ENCODE measurements at places on chromosomes 3 and 15.

DNA sequence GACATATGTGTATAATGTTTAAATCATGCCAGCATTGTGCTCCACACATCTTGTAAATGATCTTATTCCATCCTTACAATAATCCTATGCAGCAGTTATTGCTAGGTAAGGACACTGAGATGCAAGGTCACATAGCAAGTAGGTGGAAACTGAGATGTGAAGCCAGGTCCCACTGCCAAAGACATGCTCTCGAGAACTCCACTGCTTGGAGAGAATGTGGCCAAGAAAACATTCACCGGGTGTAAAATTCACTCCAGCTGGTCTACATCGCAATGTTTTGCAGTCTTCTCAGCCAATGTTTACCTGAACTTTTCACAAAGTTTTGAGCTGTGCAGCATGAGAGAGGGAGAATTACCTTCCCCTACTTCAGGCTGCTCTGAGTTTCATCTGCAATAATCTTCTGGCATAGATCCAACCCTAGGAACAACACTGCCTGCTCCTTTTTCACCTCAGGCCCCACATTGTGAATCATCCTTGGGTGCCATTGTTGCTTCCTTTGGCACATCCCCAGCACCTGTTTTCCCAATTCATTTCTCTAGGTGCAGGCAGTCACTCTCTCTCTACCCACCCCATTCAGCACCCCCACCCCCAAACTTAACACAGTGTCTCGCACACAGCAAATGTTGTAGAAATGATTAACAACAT lies 53.5 kb upstream of the PRTG start:
- DNase-seq, result no peak

- no peak for DNase-seq
Observed at GRCh38 chr3:160384639-160385318, 14.2 kb downstream of the IFT80 start.

DNA sequence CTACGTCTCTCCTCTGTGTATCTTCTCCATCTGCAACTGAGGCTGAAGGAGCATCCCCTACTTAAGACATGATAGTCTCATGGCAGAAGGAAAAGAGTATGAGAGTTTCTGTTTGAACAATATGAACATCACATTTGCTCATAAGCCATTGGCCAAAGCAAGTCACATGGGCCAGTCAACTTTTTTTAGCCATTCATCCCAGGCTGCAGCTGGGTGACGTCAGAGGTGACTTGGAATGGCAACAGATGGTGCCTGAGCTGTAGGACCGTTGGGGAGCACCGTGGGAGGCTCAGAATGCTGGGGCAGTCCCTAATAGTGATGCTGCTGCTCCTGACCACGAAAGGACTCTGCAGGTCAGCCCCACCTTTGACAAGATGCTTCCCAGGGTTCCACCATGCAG lies 58.7 kb downstream of the CRTC3 start:
- no peak for DNase-seq

GRCh38 chr15:31222773-31223341 lies 103.8 kb upstream of the KLF13 start:
- DNase-seq, result no peak

- no peak for DNase-seq
Observed at GRCh38 chr3:146823622-146824021, 218.5 kb upstream of the PLSCR5 start.

DNA sequence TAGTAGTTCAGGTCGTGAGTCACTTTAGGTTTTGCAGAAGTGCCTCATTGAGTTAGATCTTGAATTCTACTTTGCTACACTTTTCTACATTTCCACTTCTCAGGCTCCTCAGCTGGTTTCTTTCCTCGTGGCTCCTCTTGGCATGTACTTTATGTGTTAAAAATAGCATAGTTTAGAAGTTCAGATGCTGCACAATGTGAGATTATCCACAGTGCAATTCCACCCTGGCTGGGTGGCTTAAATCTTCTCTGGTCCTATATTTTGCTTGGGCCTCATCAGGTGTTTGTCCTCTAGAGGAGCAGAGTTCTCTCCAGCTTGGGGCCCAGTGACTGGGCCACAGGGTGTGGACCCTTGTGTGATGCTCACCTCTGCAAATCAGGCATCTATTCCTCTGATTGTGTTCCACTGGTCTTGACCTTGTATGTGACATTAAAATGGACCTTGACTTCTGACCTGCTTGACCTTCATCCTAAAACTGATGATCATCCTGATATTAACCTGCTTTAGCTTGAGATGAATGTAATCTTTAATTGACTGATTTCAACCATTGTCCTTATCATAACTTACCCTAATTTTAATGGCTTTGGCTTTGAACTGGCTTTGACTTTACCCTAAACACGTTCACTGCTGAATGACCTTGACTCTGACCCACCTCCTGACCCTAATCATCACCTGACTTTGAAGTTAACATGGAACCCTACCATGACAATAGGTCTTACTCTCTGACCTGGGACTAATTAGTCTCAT lies 63.9 kb upstream of the ACAD9 start:
- DNase-seq, result no peak

DNA sequence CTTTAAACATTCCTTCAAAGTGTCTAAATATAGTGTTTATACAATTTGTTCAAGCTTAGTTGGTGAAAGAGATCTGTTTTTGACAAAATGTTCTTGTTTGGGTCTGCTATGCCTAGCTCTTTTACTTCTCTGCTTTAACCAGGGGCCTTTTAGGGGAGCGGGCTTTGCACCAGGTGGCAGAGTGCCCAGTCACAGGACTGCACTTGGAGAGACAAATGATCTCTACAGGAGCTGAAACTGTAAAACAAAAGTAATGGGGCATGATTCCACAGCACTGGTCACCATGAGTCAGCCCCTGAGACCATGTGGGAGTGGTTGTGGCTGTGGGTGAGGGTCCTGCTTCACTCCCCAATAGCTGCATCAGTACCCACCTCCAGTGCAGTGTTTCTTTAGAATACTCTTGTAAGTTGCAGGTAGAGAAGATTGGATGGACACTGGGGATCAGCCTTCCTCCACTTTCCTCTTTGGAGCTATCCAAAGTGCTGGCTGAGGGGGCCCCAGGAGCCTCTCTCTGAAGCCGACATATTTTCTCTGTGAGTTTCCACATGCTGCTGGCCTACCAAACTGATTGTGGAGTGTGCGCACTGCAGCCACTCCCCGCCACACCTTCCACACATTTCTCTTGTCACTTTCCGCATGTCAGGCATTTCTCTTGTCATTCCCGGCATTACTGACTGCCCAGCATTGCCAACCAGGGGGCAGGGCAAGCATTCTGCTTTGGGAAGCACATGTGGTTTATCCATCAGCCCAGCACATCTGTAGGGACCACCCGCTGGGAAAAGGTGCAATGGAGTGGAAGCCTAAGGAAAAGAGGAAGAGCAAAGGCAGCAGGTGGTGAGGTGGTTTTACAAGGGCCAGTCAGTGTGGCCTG lies 110.0 kb downstream of the EPHB1 start:
- no peak for DNase-seq

DNA sequence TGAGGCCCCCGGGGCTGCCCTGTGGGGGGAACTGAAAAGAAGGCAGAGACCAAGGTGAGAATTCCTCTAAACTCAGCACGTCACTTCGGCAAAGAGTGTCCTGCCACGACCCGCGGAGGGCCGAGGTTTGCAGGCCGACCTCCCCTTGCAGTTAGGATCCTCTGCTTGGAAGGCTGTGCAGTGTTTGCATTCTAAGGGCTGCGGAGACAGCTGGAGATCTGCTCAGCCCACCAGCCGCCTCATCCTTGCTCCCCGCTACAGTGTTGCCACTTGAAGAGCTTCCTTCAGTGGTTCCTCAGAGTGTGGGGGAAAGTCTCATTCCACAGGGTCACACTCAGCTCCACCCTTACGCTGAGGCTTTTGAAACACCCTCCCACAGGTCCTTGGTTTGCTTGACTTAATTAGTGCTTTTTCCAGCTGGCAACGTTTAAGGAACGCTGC lies 10.8 kb downstream of the SLC51A start:
- DNase-seq, result no peak

GRCh38 chr3:112807685-112808084 lies 39.0 kb downstream of the CD200R1L start:
- DNase-seq, result no peak

DNA sequence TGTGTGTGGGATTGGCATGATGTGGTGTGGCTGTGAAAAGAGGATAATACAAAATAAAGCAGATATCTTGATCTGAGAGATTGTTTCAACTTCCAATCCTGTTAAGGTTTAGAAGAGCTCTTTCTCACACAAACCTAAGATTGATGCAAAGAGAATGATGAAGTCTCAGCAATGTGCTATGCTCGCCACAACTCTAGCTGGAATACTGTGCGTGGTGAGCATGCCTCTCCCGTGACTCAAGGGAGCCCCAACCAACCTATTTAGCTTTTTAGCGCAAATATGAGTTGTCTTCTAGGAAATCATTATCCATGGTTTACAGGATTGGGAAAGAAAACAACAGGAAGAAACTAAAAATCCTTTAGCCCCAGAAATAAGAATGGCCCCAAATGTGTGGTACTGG lies 28.5 kb downstream of the BTLA start:
- DNase-seq, result no peak

DNA sequence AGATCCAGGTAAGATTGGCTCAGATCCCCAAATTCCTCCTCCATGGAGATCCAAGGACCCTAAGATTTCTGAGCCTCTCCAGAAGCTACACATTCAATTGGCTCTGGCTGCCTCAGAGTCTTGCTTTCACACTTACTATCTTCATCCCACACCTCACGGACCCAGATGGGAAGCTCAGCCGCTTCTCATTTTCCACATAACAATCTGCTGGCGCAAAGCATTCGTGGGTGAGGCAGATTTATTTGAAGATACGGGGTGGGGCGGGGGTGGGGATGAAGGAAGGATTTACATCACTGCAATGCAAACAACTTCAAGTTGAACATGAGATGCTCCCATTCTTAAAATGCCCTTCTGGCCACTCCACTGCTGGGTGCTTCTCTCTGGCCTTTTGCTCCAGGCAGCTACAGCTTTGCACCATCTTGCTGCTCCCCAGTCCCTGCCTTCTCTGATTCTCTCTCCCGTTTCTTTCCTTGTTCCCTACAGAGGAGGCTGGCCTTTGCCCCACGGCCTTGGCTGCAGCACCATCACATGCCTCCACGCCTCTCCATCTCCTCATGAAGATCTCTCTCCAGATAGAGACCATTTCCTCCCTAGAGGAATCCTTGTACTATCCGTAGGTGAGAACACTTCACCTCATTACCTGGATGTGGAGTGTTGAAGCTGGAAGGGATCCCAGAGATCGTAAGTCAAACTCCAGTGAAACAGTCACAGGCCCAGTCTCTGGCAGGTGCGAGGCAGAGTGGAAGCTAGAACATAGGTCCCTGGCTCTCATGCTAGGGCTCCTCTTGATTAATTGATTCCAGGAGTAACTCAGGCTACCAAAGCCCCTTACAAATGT lies 175.9 kb downstream of the RPLP1 start:
- no peak for DNase-seq

DNA sequence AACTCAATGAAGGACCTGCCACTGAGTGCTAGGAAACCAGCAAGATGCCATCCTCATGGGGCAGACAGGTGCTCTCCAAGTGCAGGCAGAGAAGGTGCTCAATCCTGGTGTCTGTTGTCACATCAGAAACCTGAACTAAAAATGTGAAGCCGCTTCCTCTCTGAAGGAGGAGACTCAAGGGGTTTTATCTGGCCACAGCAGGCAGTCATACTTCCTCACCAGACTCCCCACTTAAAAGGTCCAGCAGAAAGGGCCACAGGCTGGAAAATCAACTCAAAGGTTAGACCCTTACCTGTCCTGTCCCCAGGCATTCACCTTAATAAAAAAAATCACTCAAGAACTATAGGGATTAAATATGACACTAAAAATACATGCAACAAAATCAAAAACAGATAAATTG lies 4.8 kb downstream of the CCDC12 start:
- no peak for DNase-seq

- no peak for DNase-seq
Observed at GRCh38 chr15:39215015-39215414, 365.9 kb upstream of the THBS1 start.

- no peak for DNase-seq
Observed at GRCh38 chr3:115922681-115923347, 299.5 kb downstream of the GAP43 start.

DNA sequence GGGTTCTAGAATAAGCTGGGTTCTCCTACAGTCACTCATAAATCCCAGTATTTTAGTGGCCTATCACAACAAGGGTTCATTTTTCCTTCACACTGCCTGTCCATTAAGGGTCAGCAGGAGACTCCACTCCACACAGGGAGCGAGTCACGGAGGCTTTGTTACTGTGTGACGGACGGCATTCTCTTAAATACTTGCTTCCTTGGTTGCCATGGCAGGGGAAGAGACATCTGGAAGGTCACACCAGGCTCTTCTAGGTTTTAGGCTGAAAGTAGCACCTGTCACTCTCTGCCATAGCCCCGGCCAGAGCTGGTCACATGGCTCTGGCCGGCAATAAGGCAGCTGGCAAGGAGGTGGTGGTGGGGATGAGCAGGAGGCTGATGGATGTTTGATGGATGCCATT lies 89.4 kb upstream of the ANKRD34C start:
- no peak for DNase-seq

GRCh38 chr15:40111888-40112287 lies 3.2 kb upstream of the BMF start:
- no peak for DNase-seq

DNA sequence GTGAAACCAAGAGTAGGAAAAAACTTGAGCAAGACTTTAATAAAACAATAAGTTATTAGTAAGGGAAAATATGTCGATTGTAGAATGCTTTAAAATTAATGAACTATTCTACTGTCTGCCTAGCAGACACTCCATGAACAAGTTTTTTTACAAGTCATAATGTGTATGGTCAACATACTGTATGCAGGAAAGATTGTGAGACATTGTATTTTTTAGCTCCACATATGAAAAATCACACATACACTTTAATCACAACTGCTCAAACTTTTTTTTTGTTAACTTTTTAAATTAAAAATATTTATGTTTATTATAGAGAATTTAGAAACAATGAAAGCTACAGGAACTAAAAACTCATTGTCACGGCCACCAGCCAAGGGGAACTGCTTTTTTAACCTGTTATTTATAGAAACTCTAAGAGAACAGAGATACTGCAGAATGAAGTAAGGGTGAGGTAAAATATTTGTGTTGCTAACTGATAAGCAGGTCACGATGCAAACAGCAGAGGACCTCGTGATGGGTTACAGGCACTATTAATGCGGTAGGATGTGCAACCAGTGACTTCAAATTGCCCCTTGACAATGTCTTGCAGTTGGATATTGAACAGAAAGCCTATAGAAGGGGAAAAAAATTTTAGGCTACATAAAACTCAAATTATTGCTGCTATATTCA lies 53.0 kb downstream of the THSD4 start:
- DNase-seq, result no peak

DNA sequence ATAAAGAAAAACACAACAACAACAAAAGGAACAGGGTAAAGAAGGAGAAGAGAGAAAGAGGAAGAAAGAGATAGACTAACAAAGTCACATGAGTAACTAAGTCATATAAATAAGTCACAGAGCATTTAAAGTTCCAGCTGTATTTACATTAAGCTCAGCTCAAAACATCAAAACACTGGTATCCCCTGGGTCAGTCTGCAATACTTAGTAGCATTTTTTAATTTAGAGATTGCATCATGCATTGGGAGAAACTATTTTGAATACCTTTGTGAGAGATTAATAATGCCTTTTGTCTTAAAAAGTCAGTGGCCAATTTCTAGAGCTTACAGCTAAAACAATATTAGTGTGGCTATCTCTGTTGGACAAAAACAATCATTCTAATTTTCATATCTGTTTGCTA lies 78.4 kb downstream of the NEK10 start:
- DNase-seq, result no peak

- DNase-seq, result no peak
Observed at GRCh38 chr15:53535886-53536285, 223.6 kb downstream of the WDR72 start.
